CD4-positive, alpha-beta T cell treated with Interleukin-15 for 1 hour (primary cell): ENCODE measurements at places on chromosomes 11 and 22.

DNA sequence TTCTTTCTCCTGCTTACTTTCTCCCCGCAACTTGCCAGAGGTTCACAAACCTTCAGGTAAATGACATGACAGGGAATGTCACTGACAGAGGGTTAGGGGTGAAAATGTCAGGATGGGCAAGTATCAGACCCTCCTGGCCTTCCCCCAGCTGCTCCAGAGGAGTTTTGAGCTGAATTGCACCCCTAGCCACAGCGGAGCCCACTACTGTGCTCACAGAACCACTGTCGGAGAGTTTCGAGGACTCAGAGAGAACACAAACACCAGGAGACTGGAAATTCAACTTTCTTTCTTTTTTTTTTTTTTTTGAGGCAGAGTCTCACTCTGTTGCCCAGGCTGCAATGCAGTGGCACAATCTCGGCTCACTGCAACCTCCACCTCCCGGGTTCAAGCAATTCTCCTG, 21.5 kb upstream of the P2RY2 start:
- DNase-seq: no peak

GRCh38 chr22:49023161-49023878, 804.4 kb downstream of the BRD1 start:
- no peak for DNase-seq

- DNase-seq: no peak
These were observed 1566.2 kb upstream of the TENM4 start for GRCh38 chr11:81007046-81007445.

DNA sequence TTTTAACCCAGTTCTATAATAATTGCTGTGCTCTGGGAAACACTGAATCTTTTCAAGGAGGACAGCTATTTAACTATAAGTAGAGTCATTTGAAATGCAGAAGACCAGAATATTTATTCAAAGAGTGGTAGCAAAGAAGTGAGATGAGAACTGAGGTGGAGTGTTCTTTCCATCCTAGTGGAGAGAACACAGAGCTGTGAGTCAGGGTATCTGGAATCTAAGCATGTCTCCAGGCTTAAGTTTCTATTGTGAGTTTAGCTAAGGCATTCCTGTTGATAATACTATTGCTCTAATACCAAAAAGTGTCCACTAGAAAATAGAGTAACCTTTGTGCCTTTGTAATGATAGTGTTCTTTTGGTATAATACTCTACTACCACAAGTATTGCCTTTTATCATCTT, 32.4 kb downstream of the JAM3 start:
- no peak for DNase-seq

GRCh38 chr11:46916286-46917108, 1.9 kb downstream of the LRP4 start:
- DNase-seq: no peak

GRCh38 chr11:121282886-121283502, 9.6 kb upstream of the SC5D start:
- no peak for DNase-seq

DNA sequence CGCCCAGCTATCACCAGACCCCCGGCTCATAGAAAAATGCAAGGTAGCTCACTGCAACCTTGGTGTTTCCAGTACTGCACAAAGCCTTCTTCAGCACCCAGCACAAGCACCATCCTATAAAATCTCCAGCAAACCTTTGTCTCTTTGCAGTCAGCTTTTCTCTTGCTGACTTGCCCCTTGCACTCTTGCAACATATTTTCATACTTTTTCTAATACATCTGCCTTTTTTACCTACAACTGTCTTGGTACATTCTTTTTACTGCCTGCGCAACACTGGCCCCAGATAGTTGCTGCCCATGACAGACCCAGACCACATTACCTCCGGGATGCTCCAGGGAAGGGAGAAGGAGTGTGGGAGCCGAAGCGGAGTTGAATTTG, 142.4 kb downstream of the MPPED1 start:
- DNase-seq: no peak

DNA sequence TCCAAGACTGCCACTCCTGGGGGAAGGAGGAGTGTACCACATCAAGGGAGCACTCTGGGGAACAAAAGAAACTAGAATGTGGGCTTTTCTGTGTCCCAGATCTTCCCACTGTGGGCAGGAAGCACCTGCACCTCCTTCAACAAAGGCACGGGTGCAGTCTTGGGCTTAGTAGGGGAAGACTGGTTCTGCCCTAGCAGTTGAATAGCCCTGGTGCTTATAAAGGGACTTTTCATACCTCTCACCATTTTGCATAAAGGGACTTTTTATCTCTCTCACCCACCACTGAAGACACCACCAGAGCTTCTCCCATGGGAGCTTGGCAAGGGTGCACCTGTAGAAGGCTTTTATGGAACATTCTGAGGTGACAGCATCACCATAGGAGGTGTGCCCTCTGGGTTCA, 65.8 kb upstream of the MS4A8 start:
- DNase-seq: peak; percentile 19

GRCh38 chr11:130063451-130063850, 6.2 kb upstream of the APLP2 start:
- no peak for DNase-seq

GRCh38 chr11:95322539-95322938, 91.5 kb upstream of the SESN3 start:
- no peak for DNase-seq

DNA sequence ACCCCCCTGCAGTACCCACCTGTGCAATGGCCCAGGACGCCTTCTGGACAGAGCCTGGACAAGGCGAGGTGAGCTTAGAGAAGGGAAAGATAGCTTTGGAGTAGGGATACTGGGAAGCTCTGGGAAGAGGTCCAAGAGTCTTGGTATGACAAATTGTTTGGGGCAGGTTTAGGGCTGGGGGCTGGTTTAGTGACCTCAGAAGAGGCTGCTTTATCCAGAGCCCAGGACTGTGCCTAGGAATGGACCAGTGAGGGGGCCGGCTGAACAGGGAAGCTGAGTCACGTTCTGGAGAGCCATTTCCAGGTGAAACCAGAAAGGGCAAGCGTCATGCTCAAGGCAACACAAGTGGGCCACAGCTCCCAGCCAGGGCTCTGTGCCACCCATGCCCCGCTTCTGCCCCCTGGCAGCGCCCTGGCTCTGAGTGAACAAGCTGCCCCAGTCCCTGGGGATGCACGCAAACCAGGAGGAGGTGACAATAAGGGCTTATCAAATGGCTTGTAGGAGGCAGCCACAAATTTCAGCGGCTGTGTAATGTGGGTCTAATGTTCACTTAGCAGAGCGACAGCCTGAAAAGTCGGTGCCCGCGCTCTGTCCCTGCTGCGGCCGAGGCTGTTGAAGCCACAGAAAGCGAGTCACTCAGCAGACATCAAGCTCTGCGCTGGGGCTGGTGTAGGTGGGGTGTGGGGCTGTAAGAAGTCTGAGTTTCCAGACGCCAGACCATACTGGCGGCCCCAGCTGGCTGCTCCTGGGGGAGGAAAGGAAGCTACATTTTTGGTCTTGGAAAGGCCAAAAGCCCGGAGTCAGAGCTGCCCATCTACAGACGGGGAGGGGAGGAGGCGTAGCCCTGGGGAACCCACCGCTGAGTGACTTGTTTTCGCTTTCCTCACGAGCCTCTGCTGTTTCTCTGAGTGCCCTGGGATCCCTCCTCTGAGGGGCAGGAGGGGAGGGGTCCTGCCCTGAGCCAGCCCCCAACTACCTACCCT, 18.3 kb upstream of the SYT7 start:
- no peak for DNase-seq

GRCh38 chr11:131671320-131671719, 300.9 kb downstream of the NTM start:
- DNase-seq: no peak

DNA sequence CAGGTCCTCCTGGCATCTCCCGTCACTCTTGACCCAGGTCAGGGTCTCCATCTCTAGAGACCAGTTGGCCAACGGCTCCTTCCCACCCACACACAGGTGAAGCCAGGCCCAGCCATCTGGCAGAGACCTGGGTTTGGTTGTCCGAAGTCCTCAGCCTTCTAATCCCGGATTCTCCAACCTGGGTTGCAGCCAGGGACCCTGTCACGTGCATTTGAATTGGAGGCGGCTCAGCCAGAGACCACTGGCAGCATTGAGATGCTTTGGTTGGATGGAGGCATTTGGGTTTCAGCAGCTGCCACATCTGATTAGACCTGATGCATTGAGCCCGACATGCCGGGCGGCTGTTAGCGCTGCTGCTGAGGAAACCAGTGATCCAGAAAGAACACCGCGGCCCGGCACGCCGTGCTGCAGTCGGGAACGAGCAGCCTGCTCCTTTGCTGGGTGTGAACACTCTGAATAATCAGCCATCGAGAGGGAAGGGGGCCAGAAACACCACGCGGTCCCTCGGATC, 163.2 kb downstream of the BRD1 start:
- DNase-seq: no peak

GRCh38 chr11:69630017-69630416, 10.9 kb upstream of the CCND1 start:
- no peak for DNase-seq

- DNase-seq: peak; percentile 47
These were observed 36.3 kb upstream of the POLA2 start for GRCh38 chr11:65225279-65226102.

DNA sequence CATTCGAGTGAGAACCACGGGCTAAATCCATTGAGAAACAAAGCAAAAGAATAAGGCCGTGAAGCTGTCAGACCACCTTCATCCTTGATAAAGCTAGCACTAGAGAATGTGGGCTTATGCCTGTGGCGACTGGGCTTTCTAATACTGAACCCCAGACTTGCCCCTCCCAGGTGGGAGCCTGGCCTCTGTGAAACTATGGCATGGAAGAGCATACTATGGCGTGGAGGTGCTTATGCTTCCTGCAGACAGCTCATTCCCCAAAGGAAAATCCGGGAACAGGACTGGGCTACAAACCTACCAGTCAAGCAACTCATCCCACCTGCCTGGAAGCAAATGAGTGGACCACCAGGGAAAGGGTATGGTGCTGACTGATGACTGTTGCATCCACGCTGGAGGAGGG, 92.4 kb downstream of the ZC3H12C start:
- no peak for DNase-seq

DNA sequence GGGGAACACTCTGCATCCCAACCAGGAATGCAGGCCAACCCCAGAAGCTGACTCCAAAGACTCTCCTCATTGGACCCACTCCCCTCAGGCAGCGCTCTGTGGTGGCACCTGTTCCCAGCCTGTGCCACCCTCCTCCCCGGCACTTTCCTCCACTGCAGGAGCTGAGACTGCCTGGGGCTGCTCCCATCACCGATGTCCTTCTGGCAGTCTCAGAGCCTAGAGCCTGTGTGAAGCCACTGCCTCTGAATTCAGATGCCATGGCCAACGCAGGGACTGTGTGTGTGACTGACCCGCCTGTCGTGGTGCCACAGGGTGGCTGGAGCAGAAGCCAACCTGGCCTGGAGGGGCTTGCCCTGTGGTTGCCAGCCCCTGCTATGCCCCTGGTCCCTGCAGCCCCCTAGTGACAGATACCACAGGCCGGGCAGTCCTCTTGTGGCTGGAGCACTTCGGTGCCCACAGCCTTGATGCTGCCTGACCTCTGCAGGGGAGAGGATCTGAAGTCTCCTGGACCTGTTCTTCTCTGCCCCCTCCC, 43.2 kb downstream of the TBX1 start:
- no peak for DNase-seq
